ENCODE measurements at places on chromosomes 5 and 9. TPM values are rescaled to one million over a fixed set of nuclear protein-coding genes. Genes with fewer than 3 reads are reported as not detected.

The ACTBL2 gene
- not detected for total RNA-seq

GRCh38 chr5:80481019-80481893 lies 6.6 kb upstream of the FAM151B start:
- no peak for DNase-seq

DNA sequence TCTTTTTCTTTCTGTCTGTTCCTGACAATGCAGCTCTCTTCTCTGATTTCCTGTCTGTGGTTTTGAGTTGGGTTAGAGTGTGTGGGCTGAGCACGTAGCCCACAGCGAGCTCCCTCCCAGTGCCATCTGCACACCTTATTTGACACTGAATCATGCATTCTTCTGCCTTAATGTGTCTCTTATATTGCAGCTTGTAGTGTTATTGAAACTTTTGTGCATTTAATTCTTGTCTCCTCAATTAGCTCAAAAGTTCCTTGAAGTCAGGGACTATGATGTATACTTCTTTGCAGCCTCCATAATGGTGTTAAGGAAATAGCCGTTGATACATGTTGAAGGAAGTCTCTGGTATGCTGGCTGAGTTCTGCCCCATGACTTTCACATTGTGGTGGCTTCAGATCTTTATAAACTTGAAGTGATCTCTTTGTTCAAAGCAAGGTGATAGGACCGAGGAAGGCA lies 576.2 kb upstream of the CLINT1 start:
- no peak for DNase-seq

GRCh38 chr5:41876678-41877077 lies 6.5 kb upstream of the OXCT1 start:
- no peak for DNase-seq

The INSL6 gene
- total RNA-seq = not detected

The CFAP77 gene
- total RNA-seq = 2.4 TPM

DNA sequence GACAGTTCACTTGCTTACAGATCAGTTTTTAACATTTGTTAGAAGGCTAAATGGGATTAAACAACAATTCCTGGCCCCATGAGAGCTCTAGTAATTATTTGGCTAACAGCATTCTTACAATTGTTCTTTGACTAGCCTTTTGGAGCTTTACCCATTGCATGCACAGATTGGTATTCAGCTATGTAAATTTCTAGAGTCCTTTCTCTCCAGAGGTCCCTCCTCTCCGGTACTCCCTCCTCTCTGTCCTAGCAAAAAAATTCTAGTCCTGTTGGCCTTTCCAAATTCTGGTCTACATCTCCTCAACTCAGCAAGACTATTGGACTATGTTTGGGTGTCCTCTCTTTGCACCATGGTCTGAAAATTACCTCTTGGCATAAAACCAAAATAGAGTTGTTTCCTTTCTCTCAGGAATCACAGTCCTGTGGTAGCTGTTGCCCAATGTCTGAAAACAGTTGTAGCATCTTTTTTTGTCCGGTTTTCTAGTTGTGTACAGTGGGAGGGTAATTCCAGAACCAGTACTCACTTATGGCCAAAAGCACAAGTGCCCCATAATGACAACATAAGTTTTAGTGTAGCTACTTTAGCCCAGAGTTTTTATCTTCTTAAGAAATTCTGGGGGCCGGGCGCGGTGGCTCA lies 18.1 kb downstream of the SAR1B start:
- DNase-seq = no peak

The SLC25A2 gene
- total RNA-seq = not detected
